ENCODE measurements at places on chromosomes 5 and 9.

DNA sequence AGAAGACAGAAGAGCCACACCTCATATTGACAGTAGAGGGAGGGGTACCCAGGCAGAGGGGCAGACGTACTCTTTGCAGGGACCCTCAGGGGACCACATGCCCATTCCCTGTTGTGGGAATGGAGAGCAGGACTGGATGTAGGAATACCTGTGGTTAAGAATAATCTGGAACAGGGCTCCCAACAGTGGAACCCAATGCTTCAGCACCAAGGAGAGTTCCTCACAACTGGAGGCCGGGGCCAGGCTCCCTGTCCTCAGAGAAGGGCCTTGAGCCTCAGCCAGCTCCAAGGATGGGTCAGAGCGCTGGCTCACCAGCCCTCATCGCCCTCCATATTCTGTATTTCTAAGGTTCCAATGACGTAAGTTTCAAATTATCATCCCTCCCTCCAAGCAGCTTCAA lies 7.4 kb upstream of the SHC3 start:
- DNase-seq = no peak

DNA sequence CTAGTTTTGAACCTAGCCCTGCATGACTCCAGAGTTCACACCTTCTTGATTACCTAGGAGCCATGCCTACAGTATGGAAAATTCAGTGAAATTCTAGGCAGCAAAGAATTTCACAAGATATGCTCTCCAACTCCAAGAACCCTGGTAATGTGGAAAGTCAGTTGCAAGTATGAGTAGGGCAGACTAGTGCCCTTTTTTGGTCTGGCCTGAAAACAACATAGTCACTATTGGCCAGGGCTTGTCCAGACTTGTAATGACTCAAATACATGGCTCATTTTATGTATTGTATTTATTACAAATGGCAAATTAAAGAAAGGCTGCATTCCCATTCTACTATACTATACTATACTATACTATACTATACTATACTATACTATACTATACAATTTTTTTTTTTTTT lies 160.4 kb downstream of the ESM1 start:
- DNase-seq = no peak

- no peak for DNase-seq
These were observed 31.6 kb upstream of the UBAC1 start for GRCh38 chr9:135992486-135993408.

- DNase-seq = no peak
These were observed 29.9 kb downstream of the SKP1 start for GRCh38 chr5:134146651-134147518.

DNA sequence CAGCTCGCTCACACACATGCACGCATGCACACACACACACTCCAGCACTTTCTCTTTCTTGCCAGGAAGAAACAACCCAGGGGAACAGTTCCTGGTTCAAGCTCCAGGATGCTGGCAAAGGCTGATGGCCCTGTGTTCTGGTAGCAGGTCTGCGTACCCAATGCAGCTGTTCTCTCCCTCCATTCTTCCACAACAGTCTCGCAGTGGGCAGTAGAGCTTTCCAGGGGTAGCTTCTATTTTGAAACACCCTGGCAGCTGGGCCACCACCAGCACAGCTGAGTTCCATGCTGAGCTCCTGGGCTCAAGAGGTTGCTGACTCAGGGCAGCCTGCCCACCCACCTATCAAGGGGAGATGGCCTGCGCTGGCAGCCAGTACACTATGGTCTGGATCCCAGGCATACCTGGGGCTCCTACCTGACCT lies 4.7 kb downstream of the VDAC1 start:
- DNase-seq = no peak

- no peak for DNase-seq
These were observed 11.0 kb downstream of the SPARC start for GRCh38 chr5:151675611-151676313.

DNA sequence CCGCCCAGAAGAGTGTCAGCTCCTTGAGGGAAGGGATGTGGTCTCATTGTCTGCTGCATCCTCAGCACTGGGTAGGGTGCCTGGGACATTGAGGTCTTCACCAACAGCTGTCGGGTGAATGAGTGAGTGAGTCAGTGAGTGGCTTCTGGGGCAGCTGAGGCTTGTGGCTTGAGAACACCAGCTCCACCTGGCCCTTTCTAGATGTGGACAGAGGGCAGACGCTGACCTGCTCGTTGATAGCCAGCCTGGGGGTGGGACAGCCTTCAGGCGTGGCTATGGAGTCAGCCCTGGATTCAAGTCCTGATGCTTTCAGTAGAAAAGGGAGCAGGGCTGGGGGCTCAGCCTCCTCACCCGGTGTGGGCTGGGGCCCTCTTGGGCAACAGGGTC lies 215.1 kb downstream of the C9orf50 start:
- DNase-seq = no peak

GRCh38 chr9:91583966-91584365 lies 160.3 kb upstream of the NFIL3 start:
- no peak for DNase-seq

DNA sequence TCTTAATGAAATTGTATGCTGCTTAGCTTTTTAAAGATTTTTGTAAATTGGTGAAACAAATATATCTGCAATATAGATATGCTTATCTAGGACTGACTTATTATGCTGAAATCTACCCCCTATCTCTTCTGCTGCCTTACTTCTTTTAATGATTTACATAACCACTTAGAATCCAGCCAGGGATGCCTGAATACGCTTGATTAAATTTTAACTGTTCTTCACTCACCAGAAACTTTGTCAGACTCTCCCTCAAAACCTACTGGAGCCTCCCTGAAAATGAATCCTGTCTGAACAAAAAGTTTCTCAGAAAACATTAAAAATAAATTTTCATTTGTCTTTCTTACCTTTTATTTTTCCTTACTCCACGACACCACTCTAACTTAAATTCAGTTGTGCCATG lies 111.7 kb downstream of the ST8SIA4 start:
- DNase-seq = no peak

Measured in stimulated activated CD8-positive, alpha-beta memory T cell treated with anti-CD3 and anti-CD28 coated beads, Interleukin-7, amount 100 ng/mL, for 24 hours (primary cell).